Caco-2 (cell line): ENCODE measurements at places on chromosomes 3 and 15.
A peak's percentile ranks its signal among the peaks of the same experiment; 100 is the strongest.

- DNase-seq: no peak
Measured at GRCh38 chr3:15055019-15055557, 10.0 kb downstream of the MRPS25 start.

GRCh38 chr3:24802614-24803013 is 308.0 kb upstream of the THRB start:
- no peak for DNase-seq

- DNase-seq: no peak
Measured at GRCh38 chr15:50257332-50257731, 8.2 kb downstream of the HDC start.

GRCh38 chr15:39391230-39391629 is 189.6 kb upstream of the THBS1 start:
- no peak for DNase-seq

DNA sequence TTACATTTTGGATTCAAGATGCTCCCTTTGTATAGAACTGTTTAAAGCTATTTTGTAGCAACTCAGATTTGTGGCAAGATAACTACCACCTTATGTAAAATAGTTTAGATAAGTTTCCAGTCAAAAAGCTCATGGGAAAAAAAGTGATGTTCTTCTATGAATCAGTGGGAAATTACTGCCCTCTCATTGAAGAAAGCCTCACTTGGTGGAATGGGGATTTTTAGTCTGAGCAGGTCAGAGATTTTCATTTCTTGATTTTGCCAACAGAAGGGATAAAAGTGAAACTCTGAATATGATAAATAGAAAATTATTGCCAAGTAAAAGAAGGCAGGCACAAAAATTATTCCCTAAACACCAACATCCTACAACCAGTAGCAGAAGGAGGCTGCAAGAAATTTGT is 25.8 kb upstream of the CSTA start:
- no peak for DNase-seq

- DNase-seq: no peak
Measured at GRCh38 chr15:23049984-23050628, 10.7 kb upstream of the TUBGCP5 start.

DNA sequence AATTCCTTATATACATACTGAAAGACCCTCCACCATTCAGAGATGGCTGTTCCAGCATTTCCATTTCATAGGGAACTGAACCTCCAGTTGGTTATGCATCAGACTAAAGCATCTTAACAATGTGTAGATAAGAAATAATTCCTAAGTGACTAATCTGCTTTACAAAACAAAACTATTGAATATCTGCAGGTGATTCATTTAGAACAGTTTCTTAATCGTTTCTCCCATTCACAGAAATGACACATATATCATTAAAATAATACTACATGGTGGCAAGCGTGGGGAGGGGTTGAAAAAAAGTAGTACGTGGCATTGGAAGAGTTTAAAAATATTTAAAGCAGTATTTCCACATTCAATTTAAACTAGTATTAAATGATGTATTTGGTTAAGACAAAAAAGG is 19.5 kb downstream of the COPS2 start:
- DNase-seq: no peak

DNA sequence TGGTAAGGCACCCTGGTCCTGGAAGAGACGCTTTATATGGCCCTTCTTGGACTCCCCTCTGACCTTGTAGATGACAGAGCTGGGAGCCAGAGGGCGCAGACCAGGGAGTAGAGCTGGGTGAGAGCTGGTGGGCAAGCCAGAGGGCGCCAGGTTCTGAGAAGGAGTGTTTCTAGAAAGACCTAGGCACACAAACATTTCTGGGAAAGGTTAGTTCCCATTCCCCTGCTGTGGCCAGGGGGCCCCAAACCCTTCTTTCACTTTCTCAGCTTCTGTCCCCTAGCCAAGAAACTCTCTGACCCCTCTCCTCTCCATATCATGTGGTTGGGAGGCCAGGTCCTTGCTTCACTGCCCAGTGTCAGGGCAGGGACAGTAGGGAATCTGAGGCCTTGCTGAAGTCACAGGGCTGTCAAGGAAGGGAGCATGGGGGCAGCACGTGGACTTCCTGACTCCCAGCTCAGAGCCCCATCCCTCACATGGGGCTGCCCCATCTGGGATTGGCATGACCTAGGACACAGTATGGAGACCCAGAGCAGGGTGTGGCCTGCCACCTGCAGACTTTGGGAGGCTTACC is 3.6 kb downstream of the HEMK1 start:
- no peak for DNase-seq

- no peak for DNase-seq
Measured at GRCh38 chr3:166390303-166390702, 553.1 kb upstream of the BCHE start.

GRCh38 chr3:23055733-23056376 is 147.3 kb upstream of the UBE2E2 start:
- no peak for DNase-seq

DNA sequence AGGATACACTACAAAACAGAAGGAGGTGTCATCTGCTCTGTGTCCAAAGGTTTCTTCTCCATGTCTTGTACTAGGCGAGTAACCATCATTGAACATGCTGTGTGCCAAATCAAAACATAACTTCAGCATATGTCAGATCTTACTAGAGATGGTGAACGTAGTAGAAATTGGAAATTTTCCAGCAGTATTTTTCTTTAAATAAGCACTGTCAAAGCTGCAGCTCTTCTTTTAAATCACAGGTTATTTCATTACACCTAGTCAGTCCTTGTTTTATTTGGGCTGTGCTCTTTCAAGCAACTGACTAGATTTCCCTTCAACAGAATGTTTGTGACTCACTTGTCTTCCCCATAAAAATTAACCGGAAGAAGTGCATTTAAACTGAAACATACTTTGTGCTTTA is 46.5 kb downstream of the MSL2 start:
- no peak for DNase-seq

DNA sequence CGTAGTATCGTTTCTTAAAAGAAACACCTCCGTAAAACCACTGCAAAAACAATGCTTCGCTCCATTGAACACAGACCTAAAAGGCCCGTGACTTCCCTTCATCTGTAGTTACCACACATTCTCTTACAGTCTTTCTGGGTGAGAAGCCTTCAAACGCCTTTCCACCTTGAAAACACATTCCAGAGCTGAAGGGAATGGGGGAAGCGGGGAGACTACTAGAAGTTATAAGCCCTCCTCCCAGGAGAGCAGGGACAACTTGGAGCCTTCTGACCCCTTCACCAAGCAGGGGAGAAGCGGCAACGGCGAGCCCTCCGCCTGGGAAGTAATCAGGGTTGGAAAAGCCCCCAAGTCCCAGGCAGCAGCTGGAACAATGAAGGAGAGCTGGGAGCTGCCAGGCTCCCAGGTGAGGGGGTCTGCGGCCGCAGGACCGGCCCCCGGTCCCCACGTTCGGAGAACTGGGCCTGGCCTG is 461 bp downstream of the SECISBP2L start:
- no peak for DNase-seq

- DNase-seq: no peak
Measured at GRCh38 chr15:90790561-90790960, 73.4 kb downstream of the BLM start.

DNA sequence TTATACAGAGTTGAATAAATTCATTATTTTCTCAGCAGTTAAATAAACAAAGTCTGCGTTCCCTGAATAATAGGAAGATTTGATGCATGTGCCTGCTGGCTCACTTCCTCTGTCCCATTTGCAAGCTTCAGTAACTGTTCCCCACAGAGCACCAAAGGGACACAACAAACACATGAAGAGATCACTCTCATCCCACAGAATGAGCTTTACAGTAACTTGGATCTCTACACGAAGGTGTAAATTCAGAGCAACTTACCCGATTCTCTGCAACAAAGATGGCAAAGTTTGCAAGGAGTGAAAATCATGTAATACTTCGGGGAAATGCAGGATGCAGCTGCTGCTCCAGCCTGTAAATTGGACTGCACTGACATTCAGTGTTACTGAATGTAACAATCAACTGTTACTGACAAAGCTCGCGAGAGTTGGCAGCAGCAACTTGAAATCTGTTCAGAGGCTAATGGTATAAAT is at the start of gene BCHE:
TSS of gene BCHE (minus strand) at position 366 of the 468 bp plus-strand sequence. CDS start 6,390 bp downstream, outside the sequence.
- DNase-seq: no peak

DNA sequence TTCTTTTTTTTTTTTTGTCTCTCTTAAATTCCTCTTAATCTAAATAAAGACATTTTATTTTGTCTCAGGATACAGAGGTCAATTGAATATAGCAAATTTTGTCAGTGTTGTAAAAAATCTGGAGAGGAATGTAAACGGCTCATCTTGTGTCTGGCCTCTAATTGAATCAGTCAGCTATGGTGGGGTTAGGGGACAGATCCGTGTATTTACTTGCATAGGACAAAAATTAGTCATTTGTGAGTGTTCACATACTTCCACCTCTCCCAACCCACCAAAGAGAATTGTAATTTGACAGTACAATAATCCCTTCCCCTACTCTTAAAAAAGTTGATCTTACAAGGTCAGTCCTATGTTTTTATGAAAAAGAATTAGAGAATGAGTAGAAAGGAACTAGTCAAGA is 18.3 kb downstream of the PPARG start:
- DNase-seq: no peak

DNA sequence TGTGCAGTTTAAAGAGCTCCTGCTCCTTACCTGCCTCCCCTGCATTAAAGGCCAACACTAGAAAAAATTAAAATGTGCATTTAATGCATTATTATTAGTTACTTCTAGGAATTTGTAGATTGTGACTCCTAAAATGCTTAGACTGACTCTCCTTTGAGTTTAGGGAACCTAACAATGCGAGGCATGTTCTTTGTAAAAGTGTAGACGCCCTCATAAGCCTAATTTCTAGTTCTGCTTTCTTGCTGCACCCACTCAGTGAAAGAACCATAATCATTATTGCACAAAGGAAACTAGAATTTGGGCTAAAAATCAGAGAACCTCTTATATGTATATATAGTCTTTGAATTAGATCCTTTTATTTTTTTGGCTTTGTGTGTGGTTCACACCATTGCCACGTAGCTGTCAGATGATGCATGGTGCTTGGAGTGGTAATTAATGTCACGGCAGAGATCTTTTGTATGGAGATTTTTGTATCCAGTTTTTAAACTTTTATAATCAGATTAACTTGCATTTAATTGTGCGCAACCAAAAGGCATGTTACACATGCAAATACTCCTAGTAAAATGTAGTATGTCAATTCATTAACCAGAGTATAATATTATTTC is 710 bp downstream of the ABHD10 start:
- DNase-seq: no peak

DNA sequence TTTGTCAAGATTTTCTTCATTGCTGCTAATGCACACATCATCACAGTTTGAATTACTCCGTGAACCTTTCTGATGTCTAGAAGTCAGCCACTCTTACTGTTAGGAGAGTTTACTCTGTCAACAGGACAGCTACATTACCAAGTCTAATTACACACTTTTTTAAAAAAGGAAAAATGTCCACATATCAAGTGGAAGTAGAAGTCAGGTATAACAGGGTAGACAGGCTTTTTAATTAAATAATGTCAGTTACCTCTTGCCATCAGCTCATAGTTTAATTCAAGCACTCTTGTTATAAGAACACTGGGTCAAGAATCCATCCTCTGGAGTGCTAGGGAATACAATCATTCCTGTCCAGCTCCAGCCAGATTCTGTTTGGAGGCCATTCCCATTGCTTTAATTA is 232.8 kb downstream of the TAFA4 start:
- no peak for DNase-seq

DNA sequence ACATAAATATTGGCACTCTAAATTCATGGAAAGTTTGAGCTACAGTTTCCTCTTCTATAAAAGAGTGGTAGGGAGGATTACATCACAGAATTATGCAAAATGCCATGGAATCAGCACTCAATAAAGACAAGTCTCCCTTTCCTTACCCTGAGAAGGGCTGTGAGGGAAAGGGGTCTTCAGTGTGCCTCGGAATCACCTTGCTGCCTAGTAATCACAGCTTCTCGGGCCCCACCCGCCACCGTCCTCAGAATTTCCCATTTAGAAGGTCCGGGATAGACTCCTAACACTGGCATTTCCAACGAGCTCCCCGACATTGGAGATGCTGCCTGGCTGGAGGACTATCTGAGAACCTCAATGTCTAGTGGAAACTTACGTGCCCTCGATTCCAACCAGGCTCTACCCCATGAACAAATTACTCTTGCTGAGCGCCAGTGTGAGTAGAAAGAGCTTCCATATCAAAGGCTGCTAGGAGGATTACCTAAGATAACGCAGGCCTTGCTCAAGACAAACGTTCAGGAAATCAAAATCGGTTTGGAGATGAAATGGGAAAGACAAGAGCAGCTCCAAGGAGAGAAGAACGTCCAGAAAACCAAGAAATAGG is 92.1 kb upstream of the CHD2 start:
- no peak for DNase-seq

DNA sequence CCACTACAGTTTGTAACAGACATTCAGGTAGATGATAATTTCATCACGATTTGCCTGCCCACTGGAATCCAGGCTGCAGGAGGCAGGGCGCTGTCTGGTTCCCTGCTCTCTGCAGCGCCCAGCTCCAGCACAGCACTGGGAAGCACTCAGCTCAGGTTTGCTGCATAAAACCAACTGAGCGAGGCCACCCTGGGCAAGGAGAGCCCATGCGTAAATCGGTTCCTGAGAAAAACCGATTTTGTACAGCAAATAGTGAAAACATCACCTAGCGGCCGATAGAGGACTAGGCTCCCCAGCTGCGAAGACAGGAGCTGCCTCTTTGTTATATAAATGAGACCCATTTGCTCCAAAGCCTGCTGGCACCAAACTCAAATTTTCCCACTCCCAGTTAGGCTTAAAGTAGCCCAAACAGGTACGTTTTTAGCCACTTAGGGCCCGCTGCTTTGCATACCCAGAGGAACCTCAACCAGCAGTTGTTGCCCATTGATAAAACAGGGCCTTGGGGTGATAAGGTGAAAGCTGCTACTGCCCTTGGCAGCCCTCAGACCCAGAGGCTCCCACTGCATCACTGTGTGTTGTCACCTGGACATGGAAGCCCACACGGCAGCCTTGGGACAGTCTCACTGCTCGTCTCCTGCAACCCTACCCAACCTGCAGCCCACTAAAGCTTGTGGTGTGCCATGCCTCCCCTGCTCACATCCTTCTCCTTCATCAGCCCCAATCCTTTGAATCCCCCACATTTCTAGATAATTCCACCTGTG is 47.5 kb downstream of the ALDH1L1 start:
- DNase-seq: peak; percentile 30

DNA sequence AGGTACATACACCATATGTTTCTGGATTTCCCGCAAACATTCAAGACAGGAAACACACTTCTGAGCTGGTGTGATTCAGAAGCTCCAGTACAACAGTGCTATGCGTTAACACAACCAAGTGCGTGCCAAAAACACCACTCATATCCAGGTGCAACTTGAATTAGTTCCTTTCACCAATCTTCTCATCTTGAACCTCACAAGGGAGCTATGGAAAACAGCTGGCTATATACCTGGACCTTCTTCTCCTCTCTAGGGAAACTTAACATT is 31.3 kb downstream of the SUSD5 start:
- no peak for DNase-seq

GRCh38 chr3:146218880-146219866 is 31.7 kb downstream of the PLSCR4 start:
- DNase-seq: peak; percentile 23

DNA sequence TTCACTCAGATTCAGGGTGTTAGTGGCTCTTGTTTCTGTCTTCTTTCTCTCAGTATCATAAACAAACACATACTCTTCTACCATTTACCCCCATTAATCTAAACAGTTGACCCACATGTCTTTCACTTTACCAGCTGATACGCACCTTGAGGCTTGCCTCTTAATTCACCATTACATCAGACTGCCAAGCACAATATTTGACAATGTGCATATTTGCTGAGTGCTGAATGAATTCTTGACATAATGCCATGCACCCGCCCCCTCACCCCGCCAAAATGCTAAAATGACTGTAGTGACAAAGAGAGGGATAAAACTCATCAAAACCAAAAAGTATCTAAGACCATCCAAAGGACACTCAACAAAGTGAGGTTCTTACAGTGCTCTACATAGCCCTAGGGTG is 57.4 kb downstream of the NGLY1 start:
- DNase-seq: no peak
